ENCODE measurements at places on chromosomes 1 and 21.

GRCh38 chr1:61585714-61586113 lies 139.2 kb downstream of the TM2D1 start:
- no peak for DNase-seq

GRCh38 chr1:117534995-117535467 lies 70.8 kb upstream of the TENT5C start:
- peak; percentile 50 for DNase-seq

DNA sequence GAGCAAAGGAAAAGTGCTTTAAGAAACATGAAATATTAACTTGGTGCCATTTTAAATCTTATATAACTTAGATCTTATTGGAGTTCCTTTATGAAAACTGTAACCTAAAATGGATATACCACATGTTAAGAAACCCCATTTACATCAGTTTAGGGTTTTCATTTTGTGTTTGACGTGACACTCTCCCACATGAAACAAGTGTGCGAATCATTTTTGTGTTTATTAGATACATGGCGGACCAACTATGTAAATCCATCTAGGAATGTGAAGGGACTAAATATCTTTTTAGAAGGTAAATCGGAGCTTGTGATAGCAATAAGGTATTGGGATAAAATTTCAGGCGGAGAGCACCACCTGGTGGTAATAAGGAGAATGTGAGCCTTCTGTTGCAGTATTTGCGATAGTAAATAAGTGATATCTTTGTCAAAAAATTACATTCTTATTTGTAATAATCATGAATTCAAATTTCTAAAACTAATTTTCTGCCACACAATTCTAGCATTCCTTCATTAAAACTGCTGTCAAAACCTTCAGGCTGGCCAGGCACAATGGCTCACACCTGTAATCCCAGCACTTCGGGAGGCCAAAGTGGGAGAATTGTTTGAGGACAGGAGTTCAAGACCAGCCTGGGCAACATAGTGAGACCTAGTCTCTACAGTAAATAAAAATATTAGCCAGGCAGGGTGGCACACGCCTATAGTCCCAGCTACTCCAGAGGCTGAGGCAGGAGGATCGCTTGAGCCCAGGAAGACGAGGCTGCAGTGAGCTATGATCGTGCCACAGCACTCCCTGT lies 31.3 kb downstream of the SMAP2 start:
- peak; percentile 74 for DNase-seq

DNA sequence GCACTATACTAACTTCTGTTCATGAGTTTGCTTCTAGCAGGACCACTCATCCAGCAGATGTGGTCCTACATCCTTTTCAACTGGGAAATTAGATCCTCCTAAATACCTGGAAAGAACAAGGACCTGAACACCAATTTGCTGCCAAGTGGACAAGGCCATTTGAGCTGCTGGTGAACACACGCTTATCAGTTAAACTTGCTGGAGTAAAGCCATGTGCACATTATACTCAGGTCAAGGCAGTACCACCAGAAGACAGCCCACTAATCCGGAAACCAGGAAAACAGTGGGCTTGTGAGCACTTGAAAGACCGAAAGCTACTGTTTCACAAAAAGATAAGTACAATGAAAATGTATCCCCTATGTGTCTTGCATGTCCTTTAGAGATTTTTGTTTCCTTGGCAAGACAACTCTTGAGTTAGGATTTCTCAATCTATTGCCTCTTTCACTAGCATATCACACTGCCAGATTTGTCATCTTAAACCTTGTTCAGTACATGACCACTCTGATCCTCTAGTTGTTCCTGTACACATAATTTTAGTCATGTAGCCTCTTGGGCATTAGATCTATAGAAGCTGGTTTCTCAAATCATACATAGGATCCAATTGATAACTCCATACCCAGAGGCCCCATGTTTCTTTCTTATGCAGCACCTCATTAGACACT lies 4.5 kb upstream of the REN start:
- DNase-seq, result no peak

GRCh38 chr21:38908537-38908936 lies 102.8 kb downstream of the ETS2 start:
- DNase-seq, result no peak

DNA sequence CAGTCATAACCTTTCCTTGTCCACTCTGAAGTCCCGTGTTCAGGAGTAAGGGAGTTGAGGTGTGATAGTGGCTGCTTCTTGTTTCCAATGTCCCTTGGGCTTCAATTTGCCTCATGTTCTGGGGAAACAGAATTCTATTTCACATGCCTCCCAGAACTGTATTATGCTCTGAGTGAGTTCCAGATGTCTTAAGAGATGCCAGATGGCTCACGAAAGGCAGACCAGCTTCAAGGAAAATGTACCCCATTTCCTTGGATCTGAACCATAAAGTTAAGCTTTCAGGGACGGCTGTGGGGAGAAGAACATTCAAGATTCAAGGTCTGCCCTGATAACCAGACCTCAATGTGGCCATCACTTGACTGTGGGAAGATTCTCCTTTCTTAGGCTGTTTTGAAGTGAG lies 42.4 kb downstream of the C1orf87 start:
- no peak for DNase-seq

- DNase-seq, result no peak
Measured at GRCh38 chr1:107123741-107124140, 17.1 kb upstream of the NTNG1 start.

DNA sequence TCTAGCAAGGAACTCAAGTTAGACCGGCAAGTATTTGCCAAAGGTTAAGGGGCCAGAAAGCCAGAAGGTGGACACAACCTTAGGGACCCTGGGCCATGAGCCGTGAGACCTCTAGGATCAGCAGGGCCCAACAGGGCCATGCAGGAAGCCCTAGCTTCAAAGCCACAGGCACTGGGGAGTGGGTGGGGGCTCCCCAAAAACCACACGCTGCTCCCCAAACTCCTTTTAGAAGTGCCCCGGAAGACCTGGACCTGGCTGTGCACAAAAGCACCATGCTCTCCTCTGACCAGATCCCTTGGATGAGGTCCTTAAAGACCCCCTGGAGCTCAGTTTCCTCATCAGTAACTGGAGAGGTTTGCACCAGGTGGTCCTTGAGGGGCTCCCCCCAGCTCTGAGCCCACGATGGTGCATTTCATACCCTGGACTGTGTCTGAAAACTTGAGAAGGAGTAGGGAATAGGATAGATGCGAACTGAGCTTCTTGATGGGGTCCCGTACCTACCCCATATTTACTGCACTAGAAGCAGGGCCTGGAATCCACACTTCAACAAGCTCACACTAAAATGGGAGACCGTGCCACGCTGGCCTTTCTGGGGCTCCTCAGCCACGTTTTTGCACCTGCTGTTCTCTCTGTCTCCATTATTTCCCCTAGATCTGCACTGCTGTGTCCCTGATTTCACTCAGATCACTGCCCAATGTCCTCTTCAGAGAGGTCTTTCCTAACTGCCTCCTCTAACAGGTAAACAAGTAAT lies 40.6 kb upstream of the LBR start:
- no peak for DNase-seq

DNA sequence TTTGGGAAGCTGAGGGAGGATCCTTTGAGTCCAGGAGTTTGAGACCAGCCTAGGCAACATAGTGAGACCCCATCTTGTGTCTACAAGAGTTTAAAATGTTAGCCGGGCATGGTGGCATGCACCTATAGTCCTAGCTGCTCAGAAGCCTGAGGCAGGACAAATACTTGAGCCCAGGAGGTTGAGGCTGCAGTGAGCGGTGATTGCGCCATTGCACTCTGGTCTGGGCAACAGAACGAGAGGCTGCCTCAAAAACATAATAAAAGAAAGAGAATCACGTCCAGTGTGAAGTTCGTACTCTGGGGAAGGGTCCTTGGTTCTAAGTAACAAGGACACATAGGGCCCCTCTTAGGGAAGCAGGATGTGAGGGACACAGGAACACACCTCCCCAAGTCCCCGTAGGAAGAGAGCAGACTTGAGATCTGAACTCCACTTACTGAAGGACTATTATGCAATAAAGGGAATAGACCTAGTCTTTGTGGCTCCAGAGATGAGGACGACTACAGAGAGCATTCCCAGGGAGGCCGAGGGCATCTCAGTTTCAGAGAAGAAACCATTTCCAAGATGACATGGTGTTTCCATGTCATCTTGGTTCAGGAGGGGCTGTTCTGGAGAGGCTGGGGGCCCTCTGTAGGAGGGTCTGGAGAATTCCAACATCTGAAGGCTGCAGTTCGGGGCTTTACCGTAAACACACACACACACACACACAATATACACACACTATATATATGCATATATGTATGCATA lies 10.8 kb upstream of the ENO1 start:
- no peak for DNase-seq

- DNase-seq, result no peak
Measured at GRCh38 chr1:112687785-112688496, 13.5 kb downstream of the MOV10 start.

DNA sequence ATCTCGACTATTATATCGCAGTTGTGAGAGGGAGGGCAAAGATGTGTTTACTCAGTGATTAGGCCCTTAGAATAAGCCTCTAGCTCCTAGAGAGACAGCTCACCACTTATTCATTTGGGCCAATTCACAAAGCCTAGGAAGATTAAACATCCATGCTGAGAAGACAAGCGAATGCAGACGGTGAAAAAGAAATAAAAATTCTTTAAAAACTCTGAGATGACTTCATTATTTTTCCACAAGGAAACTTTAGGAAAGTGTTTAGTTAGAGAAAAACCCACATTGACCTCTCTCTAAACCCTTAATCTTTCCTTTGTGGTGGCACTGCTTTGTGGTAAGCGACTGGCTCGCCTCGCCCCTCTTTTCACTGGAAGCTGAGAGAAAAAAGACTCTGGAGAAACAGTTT lies 146.8 kb upstream of the DMRTA2 start:
- peak; percentile 11 for DNase-seq

DNA sequence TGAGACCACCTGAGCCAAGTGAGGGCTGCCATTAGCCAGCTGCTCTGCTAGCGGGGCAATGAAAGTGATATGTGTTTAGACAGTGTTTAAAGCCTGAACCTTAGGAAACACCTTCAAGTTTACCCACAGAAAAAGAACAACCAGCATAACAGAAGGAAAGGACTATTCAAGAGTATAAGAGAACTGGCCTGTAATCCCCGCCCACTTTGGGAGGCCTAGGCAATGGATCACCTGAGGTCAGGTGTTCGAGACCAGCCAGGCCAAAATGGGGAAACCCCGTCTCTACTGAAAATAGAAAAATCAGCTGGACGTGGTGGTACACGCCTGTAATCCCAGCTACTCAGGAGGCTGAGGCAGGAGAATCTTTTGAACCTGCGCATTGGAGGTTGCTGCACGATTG lies 149.4 kb downstream of the PCP4 start:
- no peak for DNase-seq

- peak; percentile 53 for DNase-seq
Measured at GRCh38 chr1:8603220-8603616, 214.2 kb downstream of the RERE start.

GRCh38 chr1:153794624-153795329 lies 19.6 kb downstream of the SLC27A3 start:
- DNase-seq, result no peak

DNA sequence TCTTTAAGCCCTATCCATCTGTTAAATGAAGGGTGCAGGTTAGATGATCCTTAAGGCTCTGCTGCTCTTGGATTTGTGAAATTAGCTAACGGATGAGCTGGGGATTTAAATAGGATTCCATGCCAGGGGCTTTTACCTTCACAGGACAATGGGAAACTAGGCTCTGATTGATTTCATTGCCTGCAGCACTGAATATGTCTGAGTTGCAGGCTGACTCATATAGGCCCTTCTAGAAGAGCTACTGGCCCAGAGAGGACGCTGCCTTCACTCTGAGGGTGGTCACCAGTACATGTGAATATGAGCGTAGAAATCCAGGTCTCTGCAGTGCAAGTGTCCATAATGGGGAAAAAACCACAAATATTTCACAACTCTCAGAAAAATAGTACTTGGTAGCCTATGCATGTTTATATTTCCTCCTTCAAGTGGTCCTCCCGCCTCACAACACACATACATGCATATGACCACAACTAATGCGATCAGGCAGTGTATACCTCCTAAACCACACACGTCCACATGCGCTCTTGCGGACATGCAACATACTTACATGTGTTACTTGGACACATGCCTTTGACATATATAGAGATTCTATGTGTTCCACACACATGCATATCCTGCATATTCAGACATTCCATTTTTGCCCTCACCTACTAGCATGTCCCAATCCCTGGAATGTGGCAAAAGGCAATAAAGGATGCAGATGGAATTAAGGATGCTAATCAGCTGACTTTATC lies 233.8 kb upstream of the JUN start:
- DNase-seq, result no peak

DNA sequence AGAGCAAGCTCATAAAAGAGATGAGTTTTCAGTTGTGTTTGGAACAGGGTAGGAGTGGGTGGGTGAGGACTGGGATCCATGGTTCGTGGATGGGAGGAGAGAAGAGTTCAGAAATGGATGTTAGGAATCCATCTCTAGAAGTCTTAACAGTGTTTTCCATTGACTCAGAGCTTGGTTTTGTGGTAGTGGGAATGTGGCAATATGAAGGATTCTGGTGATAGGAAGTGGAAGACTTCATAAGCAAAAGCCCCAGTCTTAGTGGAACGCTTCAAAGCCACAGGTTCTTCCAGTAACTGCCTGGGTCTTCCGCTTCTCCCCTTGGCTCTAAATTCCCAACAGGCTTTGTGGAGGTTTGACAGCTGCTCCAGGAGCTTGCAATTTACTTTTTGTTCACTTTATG lies 167.9 kb downstream of the KCNJ6 start:
- DNase-seq, result no peak

- DNase-seq, result no peak
Measured at GRCh38 chr1:42152119-42152518, 1.1 kb upstream of the GUCA2B start.

DNA sequence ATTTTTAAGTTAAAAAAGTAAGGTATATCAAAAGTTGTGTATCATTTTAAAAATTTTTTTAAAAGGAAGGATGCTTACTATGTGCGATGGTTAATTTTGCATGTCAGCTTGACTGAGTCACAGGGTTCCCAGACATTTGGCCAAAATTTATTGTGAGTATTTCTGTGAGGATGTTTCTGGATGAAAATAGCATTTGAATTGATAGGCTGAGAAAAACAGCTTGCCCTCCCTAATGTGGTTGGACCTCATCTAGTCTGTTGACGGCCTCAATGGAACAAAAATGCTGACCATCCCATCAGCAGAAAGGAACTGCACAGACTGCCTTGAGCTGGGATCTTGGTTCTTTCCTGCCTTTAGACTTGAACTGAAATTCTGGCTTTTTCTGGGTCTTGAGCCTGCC lies 724.5 kb downstream of the NCAM2 start:
- DNase-seq, result no peak

DNA sequence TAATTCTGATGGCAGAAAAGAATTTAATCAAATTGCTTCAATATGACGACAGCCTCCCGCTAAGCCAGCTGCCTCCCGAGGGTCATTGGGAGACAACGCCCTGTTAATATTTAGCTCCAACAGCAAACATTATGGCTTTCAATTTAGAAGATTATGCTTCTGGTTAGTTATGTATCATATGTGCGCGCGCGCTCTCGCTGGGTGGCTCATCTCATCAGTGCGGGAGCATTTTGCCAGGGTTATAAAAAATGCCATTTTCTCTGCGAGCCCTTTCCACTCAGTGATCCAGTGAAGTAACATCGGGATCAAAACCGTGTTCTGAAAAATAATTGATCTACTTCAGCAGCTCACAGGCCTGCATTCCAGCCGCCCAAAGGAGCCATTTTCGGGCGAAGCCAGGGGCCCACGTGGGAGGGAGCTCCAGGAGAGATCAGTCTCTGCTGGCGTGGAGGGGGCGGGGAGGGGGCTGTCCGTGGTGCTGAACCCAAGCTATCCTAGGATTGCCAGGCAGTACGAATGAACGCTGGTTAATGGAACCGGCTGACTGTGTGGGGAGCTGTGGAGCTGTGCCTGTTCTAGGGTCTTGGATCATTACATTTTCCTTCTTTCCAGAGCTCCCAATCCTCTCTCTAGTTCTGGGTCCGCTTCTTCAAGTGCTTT lies 219.1 kb upstream of the ZC3H12A start:
- DNase-seq, result peak; percentile 41

GRCh38 chr1:6270401-6270800 lies 9.5 kb upstream of the GPR153 start:
- DNase-seq, result no peak
